ENCODE measurements at places on chromosomes 1 and 21. TPM values are rescaled to one million over a fixed set of nuclear protein-coding genes. Genes with fewer than 3 reads are reported as not detected.
A peak's percentile ranks its signal among the peaks of the same experiment; 100 is the strongest.

GRCh38 chr1:108053270-108054013 is 88.5 kb upstream of the VAV3 start:
- peak; percentile 69 for DNase-seq

DNA sequence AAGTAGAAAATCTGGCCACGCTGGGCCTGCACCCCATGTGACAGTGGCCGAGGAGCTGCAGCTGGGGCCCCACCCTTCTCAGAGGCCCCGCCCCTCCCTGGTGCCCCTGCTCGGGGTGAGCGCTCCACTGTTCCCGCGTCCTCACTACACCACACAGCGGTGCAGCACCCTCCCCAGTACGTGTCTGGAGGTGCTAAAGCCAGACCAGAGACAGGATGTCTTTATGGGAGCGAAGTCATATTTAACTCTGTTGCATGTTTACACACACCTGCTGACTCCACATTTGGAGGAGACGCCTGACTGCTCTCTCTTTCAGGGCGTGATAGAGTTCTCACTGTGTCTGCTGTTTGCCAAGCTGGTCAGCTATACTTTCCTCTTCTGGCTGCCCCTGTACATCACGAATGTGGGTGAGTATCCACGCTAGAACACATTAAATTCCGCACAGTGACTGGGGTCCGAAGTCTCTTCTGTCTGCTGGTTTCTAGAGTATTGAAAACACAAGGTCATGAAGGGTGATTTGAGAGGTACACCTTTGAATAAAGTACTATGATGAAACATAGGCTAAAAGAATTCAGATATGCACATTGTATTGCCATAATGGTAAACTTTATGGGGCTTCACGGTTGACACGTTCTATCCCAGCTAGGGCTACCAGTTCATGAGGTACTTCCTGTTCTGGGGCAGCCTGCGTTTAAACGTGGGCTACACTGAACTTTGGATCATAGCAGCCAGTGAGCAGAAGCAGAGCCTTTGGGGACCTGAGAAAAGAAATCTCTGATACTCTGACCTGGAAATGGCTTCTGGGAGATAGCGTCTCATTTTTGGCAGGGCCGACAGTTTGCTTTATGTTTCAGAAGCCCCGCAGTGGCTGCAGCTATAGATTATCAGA is 48.4 kb downstream of the SLC37A1 start:
- DNase-seq: no peak

- peak; percentile 77 for DNase-seq
Observed at GRCh38 chr1:225378880-225379279, 49.0 kb downstream of the LBR start.

DNA sequence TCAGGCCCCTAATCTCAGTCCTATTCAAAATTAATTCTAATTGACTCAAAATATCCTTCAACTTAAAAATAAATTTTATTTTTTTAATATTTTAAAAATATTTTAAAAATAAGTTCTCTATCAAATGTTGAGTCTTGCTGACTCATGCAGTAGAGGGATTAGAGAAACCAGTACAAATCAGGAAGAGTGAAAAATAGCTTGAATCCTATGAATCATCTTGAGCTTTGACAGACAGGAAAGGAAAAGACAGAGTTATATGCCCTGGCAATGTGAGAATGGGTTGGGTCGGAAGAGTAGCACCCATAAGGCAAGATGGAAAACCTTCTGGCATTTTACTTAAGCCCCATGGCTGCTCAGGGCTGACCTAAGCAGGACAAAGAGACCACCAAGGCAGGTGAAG is 346.6 kb upstream of the RUNX1 start:
- DNase-seq: no peak

- DNase-seq: no peak
Observed at GRCh38 chr1:21201650-21202049, 25.0 kb upstream of the EIF4G3 start.

DNA sequence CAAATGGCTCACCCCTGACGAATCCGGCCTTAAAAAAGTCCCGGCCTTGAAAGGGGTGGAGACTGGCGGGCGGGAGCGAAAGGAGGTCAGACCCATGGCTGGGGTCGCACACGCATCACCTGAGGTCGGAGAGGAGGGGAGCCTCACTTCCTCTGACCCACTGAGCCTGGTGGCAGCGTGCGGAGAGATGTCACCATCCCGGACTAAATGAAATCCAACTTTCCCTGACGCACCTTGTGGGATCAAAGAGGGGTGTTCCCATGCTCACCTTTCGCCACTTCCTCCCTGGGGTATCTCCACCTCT is 709 bp upstream of the SLC41A1 start:
- DNase-seq: peak; percentile 77

DNA sequence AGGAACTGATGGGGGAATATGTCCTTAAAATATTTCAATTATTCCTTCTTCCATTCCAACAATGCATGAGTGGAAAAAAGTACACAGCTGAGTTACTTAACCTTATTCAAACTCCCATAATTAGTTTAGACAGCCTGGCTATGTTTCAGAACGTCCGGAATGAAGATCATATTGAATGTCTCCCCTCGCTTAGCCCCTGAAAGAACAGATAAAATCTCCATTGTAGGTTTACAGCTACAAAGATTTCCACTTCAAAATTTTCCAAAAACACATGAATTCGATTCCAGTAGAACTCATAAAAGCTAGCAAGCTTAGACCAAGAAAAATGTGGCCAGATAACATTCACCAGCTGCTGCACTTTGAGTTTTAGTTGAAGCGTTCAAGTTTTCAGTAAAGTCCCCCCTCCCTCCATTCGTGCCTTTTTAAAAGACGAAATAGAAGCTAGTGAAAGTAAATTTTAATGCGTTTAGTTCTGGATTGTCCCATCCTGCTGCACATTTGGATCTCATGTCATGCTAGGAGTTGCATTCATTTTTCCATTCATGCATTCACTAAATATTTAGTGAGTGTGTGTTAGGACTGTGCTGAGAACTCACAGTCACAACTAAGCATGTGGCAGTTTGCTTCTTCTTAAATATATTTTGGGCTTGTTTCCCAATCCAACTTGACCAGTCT is 29.4 kb upstream of the SSX2IP start:
- no peak for DNase-seq

- no peak for DNase-seq
Observed at GRCh38 chr1:55789466-55789865, 574.3 kb upstream of the USP24 start.

GRCh38 chr1:236021424-236022135 is 43.3 kb downstream of the NID1 start:
- DNase-seq: no peak

DNA sequence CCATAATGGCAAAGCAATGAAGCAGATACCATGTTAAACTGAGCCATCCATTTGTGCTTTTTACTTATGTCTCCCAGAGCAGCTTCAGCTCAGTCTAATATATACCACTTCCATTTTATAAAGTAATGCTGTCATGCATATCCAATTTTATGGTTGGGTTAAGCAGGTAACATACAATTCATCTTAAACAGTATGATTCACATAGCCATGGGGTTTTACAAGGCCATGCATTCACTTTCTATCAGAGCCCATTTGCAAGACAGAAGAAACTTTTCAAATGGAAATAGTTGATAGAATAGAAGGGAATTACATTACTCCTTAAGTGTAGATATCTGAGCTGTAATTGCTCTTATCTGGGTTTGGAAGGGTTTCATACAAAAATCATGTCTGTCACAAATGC is 580.5 kb upstream of the CXADR start:
- no peak for DNase-seq

DNA sequence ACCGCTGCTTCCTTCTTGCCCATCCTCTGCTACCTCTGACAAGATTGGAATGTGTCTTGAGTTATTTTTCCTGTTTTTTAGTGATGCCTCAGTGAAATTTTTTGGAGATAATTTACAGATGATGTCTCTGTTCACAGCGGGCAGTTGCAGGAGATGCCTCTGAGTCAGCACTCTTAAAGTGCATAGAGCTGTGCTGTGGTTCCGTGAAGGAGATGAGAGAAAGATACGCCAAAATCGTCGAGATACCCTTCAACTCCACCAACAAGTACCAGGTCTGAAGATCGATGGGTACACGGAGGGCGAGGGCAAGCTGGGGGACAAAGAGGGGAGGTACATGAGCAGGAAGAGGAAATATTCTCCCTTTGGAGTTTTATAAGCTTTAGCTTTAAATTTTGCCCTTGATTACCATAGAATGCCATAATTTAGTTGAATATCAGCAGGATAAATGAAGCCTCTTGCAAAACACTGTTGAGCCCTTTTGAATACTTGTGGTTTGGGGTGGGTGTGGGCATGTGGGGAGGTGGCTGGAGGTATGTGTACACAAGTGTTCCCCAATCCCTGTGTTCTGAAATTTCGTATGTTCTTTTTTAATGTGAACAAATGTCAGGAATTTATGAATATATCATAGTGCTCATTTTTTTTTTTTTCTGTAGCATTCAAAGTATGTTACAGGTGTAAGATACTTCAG is 19.8 kb downstream of the ATP1A1 start:
- DNase-seq: no peak

- DNase-seq: peak; percentile 27
Observed at GRCh38 chr1:70528590-70529333, 117.7 kb downstream of the CTH start.

- DNase-seq: no peak
Observed at GRCh38 chr1:153190373-153190772, 12.9 kb upstream of the LELP1 start.

GRCh38 chr1:59323879-59324278 is 27.0 kb downstream of the FGGY start:
- no peak for DNase-seq

DNA sequence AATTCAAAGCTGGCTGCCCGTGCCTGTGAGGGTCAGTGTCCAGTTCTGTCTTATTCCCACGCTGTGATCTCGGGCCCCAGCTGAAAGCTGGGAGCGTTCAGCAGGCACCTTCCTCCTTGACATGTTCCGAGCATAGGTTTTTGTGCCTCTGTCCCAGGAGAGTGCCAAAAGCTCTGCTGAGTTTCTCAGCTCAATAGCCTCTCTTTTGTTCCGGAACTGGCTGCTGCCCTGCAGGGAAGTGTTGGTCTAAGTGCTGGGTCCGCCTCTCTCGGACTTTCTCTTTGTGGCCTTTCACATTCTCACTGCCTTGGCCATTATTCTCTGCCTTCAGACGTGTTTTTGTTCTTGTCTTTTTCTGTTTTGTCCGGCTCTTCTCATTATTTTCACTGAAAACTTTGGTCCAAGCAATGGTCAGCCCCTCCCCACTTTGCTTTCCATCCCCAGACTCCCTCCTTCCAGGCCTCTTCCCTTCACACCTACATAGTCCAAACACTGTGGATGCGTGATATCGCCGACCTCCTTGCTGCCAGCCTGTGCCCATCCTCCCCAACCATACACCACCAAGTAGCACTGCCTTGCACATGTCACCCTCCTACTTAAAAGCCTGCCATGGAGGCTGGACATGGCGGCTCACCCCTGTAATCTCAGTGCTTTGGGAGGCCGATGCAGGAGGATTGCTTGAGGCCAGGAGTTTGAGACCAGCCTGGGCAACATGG is 233.8 kb downstream of the RHOU start:
- no peak for DNase-seq

DNA sequence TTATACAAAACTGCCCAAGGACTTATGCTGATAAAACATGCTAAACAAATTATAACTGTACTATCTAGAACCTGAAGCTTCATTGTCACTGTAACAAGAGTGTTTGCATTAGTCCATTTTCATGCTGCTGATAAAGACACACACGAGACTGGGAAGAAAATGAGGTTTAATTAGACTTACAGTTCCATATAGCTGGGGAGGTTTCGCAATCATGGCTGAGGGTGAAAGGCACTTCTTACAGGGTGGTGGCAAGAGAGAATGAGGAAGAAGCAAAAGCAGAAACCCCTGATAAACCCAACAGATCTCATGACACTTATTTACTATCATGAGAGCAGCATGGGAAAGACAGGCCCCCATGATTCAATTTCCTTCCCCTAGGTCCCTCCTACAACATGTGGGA is 100.4 kb downstream of the SPATA6 start:
- no peak for DNase-seq

Gene NSL1
- total RNA-seq: 61.3 TPM

Gene GFI1
- total RNA-seq: 0.06 TPM

Gene AMY2A
- total RNA-seq: not detected

Gene HOOK1
- 1.1 TPM for total RNA-seq

Gene CLCN6
- 12.4 TPM for total RNA-seq

Gene OPTC
- total RNA-seq: not detected

Gene CELA2B
- not detected for total RNA-seq

Gene HSD3B2
- not detected for total RNA-seq

Data from Daoy (cell line).